ENCODE measurements at places on chromosomes 16 and 17. TPM values are rescaled to one million over a fixed set of nuclear protein-coding genes. Genes with fewer than 3 reads are reported as not detected.

TRPV3 gene
- 0.79 TPM for total RNA-seq

IGFALS gene
- total RNA-seq: 0.38 TPM

KRT31 gene
- total RNA-seq: not detected

SLC16A6 gene
- 0.16 TPM for total RNA-seq

KLHL10 gene
- not detected for total RNA-seq

MRPL10 gene
- total RNA-seq: 54.6 TPM

NPIPA5 gene
- total RNA-seq: 6.8 TPM

TM4SF5 gene
- total RNA-seq: not detected

IFT20 gene
- 10.0 TPM for total RNA-seq

EXOC3L1 gene
- total RNA-seq: 2.0 TPM

TAT gene
- 0.05 TPM for total RNA-seq

DNA sequence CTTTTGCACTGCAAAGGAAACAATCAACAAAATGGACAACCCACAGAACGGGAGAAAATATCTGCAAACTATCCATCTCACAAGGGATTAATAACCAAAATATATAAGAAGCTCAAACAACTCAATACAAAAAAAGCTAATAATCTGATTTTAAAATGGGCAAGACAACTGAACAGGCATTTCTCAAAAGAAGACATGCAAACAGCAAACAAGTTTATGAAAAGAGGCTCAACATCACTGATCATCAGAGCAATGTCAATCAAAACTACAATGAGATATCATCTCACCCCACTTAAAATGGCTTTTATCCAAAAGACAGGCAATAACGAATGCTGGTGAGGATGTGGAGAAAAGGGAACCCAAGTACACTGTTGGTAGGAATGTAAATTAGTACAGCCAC, 34.8 kb downstream of the SYNRG start:
- no peak overlapping the region for H3K4me3 ChIP-seq
- no peaks in the 10 kb centered on the region for H3K27me3 ChIP-seq
- H3K4me1 ChIP-seq: no peaks in the 10 kb centered on the region

DNA sequence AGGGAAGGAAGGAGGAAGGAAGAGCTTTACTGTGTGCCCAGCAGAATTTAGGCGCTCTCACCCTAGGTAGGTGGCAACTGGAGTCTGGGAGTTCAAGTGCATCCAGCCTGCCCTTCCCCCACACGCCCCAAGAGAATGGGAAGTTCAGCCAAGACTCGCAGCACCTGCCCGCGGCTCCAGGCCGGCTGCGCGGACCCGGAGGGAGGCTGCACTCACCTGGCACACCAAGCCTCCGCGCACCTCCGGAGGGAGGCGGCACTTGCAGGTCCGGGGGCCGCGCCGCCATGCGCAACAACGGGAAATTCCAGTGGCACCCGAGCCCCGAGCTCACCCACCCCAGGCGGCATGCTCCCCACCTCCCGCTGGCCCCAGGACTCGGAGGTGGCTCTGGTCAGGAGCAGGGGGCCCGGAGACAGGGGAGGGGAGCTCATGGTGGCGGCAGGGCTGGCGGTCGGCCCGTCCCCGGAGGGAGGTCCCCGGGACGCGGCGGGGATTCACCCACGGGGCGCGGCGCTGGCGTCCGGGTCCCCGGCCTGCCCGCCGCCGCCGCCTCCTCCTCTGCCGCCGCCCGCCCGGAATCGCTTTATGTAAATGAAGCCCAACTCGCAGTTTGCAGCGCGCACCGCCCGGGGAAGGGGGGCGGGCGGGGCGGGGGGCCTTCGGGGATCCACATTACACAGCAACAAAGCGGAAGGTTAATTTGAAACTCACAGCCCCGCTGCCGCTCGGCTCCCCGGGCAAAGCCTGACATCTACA, at the start of gene ZFHX3:
ZFHX3 (minus strand) TSS at position 593 of the 756 bp plus-strand sequence. CDS start 87,983 bp downstream, outside the sequence.
- no peaks in the 10 kb centered on the region for H3K36me3 ChIP-seq
- peak within 1 kb of the TSS; percentile 80 for H3K4me3 ChIP-seq
- H3K4me1 ChIP-seq: peaks cover 89% of the 10 kb centered on the region
- peak within 1 kb of the TSS; percentile 90 for H3K27ac ChIP-seq
- no peaks in the 10 kb centered on the region for H3K27me3 ChIP-seq

GRCh38 chr17:1916316-1916715, 86.5 kb downstream of the RPA1 start:
- peak; percentile 7 for DNase-seq
- no peak overlapping the region for H3K27ac ChIP-seq
- peaks cover 6% of the 10 kb centered on the region for H3K27me3 ChIP-seq
- H3K36me3 ChIP-seq: no peaks in the 10 kb centered on the region
- H3K4me1 ChIP-seq: no peaks in the 10 kb centered on the region
- no peak overlapping the region for H3K4me3 ChIP-seq

DNA sequence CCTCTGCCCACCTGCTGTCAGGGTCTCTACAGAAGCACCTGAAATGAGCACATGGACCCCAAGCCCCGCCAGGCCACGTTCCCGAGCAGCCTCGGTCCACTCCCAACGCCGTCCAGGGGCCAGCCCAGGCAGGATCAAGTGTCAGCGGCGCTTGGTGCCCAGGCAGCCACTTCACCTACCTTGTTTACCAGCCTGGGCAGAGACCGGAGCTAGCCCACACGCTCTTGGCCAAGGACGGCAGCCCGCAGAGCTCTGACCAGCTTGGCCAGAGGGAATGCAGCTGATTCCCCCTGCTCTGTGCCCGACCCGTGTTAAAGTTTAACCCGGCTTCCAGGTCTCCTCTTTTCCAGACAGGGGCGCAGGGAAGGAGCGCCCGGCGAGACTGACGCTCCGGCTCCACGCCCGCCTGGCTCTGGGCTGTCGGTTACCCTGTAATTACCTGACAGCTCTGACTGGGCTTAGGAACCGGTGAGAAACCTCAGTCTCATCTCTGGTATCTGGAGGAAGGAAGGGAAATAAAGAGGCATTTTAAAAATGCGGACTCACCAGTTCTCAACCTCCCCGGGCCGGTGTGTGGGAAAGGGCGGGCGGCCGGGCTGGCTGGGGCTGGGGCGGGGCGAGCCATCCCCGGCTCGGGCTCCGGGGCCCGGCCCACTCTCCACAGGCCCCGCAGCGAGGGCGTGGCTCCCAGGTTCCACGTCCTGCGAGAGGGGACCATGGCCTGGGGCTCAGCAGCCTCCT, 4.6 kb downstream of the KIFC3 start:
- peak overlapping the region; percentile 25 for H3K4me3 ChIP-seq
- peaks cover 27% of the 10 kb centered on the region for H3K4me1 ChIP-seq
- H3K36me3 ChIP-seq: peaks cover 49% of the 10 kb centered on the region

DNA sequence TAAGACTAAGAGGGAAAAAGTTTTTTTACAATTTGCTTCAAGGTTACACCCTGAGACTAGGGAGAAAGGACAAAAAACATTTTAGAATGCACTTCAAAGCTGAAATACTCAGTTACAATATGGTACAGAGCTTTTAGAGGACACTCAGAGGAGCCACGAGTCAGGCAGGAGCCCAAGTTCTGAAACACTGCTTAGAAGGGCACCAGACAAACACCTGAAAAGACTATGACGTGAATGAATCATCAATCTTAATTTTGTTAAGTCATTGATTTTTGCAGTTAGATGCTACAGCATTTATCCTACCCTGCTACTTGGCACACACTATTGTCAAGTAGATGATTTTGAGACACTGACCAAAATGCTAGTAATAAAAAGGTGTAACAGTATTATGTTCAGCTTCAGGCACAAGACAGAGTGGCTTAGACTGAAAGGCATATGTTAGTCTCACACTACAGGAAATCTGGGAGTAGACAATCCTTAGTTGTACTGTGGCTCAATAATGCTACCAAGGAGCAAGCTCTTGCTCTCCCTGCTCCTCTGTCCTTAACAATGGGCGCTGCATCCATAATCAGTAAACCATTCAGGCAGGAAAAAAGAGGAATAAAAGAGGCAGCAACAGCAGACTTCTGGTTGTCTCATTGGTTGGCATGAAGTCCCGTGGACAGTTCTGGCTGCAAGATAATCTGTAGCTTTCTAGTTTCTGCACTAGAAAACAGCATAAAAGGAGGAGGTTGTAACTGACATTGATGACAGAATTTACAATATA, 151.8 kb downstream of the ABCA8 start:
- no peaks in the 10 kb centered on the region for H3K27me3 ChIP-seq
- peaks cover 14% of the 10 kb centered on the region for H3K4me1 ChIP-seq
- DNase-seq: no peak
- H3K36me3 ChIP-seq: no peaks in the 10 kb centered on the region
- no peak overlapping the region for H3K4me3 ChIP-seq

DNA sequence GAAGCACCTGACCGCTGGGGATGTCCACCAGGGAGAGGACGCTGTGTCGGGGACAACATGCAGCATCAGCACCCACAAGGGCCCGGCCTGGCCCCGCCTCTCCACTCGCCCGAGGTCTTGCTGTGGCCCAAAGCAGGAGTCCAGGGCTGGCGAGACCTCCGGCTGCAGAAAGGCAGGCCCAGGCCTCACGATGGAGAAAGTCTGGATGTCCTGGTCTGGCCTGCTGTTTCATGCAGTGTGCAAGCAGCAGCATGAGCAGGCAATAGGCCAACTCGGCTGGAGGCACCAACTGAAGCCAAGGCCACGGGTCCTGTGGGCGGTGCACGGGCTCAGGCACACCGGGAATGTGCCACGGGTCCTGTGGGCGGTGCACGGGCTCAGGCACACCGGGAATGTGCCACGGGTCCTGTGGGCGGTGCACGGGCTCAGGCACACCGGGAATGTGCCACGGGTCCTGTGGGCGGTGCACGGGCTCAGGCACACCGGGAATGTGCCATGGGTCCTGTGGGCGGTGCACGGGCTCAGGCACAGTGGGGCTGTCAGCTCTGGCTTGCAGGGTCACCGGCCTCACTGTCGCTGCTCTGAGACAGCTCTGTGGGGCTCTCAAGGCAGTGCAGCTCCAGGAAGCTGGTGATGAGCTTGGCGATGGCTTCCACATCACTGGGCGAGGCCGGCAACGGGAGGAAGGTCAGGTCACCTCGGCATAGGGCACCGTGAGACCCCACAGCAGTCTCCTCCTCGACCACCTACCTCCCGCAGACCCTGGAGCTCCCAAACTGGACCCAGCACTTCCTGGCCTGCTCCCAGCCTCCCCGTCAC, 6.9 kb downstream of the CYBC1 start:
- H3K36me3 ChIP-seq: peaks cover 60% of the 10 kb centered on the region
- no peak overlapping the region for H3K4me3 ChIP-seq
- no peak for DNase-seq

- H3K27me3 ChIP-seq: no peaks in the 10 kb centered on the region
- H3K27ac ChIP-seq: no peak overlapping the region
- H3K4me3 ChIP-seq: no peak overlapping the region
- DNase-seq: no peak
- H3K4me1 ChIP-seq: peaks cover 7% of the 10 kb centered on the region
These were observed 7.2 kb downstream of the WFIKKN2 start for GRCh38 chr17:50842506-50843149.

DNA sequence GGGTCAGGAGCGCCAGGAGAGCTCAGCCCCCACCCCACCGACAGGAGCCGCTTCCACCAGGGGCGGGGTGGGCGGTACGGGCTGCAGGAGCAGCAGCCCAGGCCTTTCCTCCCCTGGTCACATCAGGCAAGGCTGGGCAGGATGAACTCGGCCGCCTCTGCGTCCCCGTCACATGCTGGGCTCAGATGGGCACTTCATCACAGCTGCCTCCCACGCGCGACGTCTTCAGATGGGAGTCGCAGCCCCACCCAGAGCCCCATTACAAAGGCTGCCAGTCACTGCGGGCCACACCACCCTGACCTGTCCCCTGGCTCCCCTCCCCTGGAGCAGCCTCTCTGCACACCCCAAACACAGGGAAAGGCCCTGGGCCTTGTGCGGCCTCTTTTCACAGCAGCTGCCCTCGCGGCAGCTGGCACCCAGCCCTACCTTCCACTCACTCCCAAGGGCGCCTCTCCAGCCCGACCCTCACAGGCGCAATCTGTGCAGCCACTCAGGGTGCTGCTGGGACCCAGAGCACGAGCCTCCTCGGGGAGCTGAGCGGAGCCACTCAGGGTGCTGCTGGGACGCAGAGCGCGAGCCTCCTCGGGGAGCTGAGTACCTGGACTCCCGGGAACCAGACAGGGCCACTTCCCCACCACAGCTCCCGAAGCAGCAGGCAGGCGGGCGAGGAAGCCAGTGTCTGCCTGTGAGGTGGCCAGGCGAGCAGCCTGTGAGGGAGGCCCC, 4.7 kb downstream of the ZNF598 start:
- peaks cover 36% of the 10 kb centered on the region for H3K36me3 ChIP-seq
- no peak for DNase-seq
- no peak overlapping the region for H3K27ac ChIP-seq
- no peak overlapping the region for H3K4me3 ChIP-seq
- H3K4me1 ChIP-seq: peaks cover 51% of the 10 kb centered on the region

DNA sequence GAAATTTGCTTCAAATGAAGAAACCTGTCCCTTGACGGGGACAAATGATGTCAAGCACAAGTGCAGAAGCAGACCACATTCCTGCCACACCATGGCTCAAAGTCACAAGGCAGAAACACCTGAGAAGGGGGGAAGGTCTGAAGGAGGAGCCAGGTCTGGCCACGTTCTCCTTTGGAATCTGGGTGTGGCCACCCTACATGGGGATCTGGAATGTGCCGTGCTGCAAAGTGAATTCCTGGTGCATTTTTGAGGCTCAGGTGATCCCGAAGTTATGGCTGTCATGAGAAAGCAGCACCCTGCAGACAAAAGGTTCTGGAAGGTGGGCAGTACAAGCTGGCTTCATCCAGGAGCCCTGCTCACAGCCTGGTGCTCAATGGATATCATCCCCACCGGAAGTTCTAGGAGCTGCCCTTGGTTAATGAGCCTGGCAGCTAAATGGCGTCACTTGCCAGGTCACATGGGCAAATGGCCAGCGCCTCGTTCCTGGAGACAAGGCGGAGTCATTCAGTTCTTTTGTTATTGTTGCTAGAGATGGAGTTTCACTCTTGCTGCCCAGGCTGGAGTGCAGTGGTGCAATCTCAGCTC, 20.1 kb upstream of the ADCY9 start:
- no peaks in the 10 kb centered on the region for H3K4me1 ChIP-seq
- H3K27ac ChIP-seq: no peak overlapping the region
- no peak overlapping the region for H3K4me3 ChIP-seq
- H3K36me3 ChIP-seq: no peaks in the 10 kb centered on the region

DNA sequence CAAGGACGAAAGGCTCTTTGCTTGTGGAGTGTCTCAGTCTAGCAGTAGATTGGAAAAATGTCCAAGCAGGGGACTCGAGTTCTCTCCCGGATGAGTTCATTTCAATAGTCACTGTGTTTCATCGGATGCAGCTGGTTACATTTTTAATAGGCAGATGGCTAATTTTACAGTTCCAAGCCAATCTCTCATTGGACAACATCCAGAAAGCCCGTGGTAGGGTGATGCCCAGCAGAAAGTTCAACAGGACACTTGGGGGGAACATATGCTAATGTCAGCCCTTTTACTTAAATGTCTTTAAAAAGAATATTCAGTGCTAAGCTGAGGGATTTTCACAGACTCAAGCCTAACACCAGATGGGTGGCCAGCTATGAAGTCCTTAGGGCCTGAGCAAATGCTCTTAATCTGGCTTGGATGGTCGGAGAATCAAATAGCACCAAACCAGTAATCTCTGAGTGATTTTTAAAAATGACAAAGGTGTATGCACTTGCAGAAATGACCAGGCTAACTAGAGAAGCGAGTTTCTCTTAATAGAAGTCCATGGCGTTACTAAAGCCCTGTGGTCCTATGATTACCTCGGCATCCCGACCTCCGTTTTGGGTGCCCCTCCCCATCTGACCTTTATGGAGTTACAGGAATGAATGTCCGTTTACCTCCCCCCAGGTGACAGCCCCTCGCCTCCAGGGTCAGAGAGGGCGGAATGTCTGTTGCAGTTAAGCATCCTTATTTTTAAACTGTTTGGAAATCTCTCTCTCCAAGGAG, 289.2 kb upstream of the SALL1 start:
- H3K4me1 ChIP-seq: no peaks in the 10 kb centered on the region
- H3K36me3 ChIP-seq: no peaks in the 10 kb centered on the region
- no peak overlapping the region for H3K4me3 ChIP-seq

- no peak overlapping the region for H3K27ac ChIP-seq
- no peaks in the 10 kb centered on the region for H3K36me3 ChIP-seq
- H3K4me1 ChIP-seq: no peaks in the 10 kb centered on the region
- DNase-seq: no peak
- no peak overlapping the region for H3K4me3 ChIP-seq
- H3K27me3 ChIP-seq: no peaks in the 10 kb centered on the region
These were observed 86.6 kb downstream of the C16orf95 start for GRCh38 chr16:87230571-87230970.

Data from heart left ventricle (tissue), 16 donors.